ENCODE measurements at places on chromosomes 2 and 18.

DNA sequence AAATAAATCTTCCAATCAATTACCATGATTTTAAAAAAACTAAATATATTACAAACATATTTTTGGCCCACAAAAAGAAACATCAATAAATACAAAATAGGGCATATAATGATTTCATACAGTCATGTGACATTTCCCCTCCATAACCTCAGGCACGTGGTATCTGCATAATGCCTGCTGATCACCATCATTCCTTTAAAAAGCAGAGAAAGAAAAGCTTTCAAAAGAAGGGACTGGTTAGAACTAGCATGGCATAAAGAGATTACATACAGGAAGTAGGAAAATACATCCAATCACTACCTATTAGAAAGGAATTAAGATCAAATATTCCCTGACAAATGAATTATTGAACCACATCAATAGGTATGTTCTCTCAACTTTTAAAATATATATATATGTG is 83.5 kb downstream of the INO80D start:
- DNase-seq, result no peak

DNA sequence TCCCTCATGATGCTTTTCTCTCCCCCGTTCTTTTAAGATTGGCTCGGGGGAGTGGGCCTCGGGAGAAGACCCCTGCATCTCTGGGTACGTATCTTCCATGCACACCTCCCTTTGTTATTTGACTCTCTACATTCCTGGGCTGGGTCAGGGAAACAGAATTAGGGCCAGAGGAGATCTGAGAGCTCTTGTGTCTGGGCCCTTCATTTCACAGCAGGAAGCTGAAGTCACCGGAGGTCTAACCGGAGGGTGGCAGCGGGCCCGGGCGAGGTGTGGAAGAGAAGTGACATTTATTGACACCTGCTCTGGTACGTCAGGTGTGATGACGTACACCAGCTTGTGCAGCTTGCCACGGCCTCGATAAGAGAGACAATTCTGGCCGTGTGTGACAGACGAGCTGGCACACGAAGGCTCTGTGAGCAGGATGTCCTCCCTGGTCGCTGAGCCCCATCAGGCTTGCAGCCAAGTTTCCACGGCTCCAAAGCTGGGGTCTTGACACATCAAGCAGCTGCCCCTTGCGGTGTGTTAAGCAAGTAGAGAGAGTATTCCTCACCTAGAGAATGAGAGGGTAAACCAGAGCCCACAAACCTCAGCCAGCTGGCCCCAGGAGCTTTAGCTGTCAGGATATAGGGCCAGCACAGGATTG is 30.4 kb downstream of the TOGARAM2 start:
- DNase-seq, result peak; percentile 71

GRCh38 chr2:111057045-111057444 is 63.7 kb upstream of the BCL2L11 start:
- no peak for DNase-seq

DNA sequence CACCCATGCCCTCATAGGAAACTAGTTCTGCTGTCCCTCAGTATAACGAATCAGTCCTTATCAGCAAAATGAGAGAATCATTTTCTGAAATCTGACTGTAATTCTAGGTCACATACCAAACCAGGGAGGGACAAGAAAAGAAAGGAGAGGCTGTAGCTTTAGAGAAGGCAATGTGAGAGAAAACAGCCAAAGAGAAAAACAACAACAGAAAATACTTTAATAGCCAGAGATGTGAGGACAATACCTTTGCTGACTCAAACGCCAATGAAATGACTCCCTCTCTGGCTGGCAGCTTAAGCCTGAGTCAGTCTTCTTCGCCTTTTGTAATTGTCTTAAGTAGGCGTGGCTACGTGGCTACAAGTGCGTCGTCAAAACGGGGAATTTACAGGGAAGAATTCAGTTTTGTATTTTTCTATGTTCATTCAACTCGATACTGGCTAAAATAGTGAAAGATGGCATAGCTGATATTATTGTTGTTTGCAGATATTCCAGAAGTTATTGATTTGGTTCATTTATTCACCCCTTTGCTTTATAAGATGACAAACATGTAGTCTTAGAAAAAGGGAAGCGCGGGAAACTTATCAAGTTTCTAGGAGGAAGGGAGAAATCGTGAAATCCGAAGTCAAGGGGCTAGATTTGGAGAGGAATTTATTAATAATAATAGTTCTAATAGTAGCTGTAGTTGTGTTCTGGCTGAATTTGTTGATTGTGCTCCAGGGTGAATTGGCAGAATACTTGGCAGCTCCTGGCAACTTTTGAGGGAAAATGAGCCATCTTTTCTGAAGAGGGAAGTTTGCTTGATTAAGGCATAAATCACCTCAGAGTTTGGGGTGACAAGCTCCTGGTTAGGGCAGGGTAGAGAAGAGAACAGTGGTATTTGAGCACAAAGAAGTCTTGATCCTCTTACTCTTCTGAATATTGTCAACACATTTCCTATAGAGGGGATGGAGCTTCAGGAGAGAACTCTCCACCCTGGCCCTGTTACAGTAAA is at the start of gene IL1A:
TSS of gene IL1A (minus strand) at position 295 of the 991 bp plus-strand sequence. CDS start 723 bp downstream, outside the sequence.
- DNase-seq, result no peak

DNA sequence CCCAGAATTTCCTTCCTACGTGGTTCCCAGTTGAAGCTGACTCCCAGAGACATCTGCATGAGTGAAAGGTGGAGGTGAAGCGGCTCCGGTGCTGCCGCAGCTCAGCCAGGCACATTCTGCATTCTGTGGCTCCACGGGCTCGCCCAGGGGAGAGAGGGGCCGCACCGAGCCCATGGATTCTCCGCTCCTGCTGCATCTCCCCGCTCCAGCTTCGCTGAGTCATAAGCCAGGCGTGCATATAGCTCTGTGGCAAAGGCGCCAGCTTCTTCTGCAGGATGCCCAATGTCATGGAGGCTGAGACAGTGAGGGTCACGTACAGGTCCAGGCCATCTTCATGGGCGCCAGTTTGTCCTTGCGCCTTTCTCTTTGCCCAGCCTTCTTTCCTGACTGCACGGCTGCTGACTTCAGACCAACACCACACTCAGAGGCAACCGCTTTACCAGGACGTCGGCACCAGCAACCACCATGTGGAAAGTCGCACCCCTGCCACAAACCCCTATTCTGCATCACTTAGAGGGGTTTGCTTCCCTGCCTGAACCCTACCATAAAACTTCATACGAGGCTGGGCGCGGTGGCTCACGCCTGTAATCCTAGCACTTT is 215.7 kb downstream of the MGAT5 start:
- DNase-seq, result no peak

DNA sequence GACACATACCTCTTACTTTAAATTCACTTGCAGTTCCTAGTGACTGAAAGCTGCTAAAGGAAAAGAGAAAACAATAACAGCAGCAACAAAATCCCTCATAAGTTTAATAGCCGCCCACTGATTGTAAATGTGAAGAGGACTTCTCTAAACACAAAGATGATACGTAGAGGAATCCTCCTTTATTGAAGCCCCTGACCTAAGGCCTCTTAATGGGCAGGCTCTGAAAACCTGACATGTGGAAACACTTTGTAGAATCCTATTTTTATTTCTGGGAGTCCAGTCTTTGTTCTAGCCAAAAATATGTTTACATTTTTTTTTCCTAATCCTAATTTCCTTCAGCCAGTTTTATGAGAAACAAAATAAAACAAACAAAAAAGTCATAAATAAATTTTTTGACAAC is 1277.7 kb upstream of the CELF4 start:
- DNase-seq, result no peak

DNA sequence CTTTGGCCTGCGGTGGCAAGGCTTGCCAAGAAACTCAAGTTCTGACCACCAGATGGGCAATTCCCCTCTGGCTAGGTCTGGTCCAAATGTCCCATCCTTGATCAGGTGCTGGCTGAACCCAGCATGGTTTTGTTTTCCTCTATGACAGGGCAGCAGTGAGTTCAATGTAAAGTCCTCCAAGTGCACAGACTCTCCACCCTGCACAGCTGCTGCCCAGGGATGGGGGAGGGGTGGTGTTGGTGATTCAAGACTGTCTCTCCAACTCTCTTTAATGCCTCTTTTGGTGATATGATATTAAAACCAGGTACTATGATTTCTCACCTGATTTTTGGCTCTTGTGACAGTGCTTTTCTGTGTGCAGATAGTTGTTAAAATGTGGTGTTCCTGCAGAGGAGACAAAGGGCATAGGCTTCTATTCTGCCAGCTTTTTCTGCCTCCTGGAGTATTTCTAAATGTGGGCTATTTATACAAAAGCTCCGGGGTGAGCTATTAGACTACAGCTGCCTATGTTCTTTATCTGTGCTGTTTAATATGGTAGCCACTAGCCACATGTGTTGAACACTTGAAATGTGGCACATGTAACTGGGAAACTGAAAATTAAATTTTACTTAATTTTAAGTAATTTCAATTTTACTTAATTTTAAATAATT is 64.0 kb upstream of the STK39 start:
- no peak for DNase-seq

- DNase-seq, result peak; percentile 96
Observed at GRCh38 chr2:111221701-111222100, 101.0 kb downstream of the BCL2L11 start.

DNA sequence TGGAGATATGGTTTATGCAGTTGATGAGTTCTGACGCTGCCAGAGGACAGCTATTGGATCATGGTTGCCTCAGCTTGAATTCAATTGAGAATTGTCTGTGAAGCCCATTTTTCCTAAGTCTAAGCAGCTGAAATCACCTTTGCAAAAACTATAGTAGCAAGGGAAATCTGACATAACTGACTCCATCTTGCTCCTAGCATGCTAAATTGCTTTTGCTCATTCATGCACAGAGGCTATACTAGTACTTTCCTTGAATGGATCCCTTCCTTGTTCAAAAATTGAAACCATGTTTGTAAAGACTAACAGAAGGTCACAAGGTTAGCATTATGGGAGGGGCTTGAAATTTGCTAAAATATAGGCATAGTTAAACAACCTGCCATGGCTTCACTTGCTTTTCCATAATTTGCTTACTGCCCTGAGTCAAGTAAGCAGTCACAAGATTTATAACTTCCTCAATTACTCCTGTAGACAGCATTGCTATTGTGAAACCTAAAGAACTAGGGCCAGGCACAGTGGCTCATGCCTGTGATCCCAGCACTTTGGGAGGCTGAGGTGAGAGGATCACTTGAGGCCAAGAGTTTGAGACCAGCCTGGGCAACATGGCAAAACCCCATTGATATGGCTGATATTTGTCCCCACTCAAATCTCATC is 41.2 kb downstream of the CHRNA1 start:
- no peak for DNase-seq

DNA sequence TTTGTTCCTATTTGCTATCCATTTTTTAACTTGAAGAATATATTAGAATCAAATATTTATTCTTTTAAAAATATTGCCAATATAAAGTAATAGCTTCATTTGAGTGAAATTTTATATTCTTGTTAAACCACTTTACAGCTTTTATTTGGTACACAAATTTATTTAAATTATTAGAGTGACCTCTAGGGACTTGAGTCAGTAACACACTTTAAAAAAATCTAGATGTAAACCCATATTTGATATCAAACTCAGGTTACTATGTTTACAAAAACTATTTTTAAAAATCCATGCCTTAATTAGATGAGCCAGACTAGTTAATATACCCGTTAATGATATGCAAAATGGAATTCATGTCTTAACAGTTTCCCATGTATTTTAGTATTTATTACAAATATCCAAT is 134.6 kb downstream of the MAP4K4 start:
- no peak for DNase-seq

DNA sequence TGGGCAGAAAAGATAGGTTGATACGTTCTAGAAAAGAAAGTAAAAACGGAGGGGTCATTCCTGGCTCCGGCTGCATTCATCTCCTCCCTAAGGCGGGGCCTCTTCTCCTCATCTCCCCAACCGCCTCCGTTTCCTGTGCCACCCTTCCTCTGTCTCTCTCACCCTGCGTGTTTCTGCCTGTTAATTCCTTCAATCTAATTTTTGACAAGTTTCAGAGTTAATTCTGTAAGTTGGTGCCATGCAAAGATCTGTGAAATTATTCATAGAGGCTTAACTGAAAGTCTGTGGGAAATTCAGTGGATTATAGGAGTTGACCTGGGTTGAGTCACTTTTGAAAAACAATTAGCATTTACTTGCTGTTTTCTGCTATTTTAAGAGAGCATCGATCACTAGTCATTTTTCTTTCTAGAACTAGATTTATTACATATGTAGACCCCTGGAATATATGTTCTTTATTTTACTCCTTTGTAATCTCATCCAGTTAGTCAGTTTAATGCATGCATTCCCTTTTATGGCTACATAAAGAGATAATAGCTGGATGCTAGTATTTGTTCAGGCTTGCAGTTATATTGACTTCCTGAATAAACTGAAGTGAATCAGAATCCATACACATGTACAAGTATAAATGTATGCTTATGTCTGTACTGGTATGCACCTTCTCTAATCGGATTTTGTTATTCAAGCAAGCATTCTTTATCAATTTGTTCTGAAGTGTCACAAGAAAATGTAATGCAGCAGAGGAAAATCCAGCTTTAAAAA is 91.1 kb downstream of the EML6 start:
- DNase-seq, result no peak
